Skeletal muscle tissue (tissue), 5 donors: ENCODE measurements at places on chromosomes 12 and 14. TPM values are rescaled to one million over a fixed set of nuclear protein-coding genes. Genes with fewer than 3 reads are reported as not detected.

Gene RNF212B
- not detected for total RNA-seq

Gene GPR84
- not detected for total RNA-seq

Gene SSPN
- total RNA-seq, result 56.9 TPM

Gene DIO2
- total RNA-seq, result 1.6 TPM

Gene KRT5
- 1.6 TPM for total RNA-seq

Gene ALG10
- total RNA-seq, result 10.4 TPM

Gene ABHD12B
- total RNA-seq, result not detected

Gene C12orf54
- not detected for total RNA-seq

Gene FAM222A
- total RNA-seq, result 1.0 TPM

Gene VRTN
- not detected for total RNA-seq

Gene HSPA2
- 11.0 TPM for total RNA-seq

Gene GPD1
- 104 TPM for total RNA-seq

Gene ANKS1B
- total RNA-seq, result 10.4 TPM

Gene FAM90A1
- total RNA-seq, result 0.52 TPM

Gene LTBP2
- 12.0 TPM for total RNA-seq

Gene HOXC4
- total RNA-seq, result 1.0 TPM

Gene SIX6
- total RNA-seq, result not detected
